ENCODE measurements at places on chromosomes 2 and 18.

GRCh38 chr2:151799886-151800292, 28.3 kb downstream of the ARL5A start:
- DNase-seq = no peak

DNA sequence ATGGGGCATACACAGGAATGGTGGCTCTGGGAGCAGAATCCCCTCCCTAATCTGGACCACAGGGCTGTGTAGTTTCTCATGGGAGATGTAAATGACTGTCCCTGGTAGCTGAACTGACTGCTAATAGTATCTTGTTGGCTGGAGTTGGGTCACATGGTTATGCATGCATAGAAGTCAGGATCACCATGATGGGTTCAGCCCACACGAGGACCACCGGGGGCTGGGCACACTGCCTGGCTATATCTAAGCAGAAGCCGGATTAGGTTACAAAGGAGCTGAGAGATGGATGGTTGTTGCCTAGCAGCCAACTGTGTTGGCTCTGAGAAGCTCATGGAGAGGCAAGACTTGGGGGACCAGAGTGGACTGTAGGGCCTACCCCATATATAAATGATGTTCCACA, 6.7 kb upstream of the MAP3K2 start:
- DNase-seq = no peak

DNA sequence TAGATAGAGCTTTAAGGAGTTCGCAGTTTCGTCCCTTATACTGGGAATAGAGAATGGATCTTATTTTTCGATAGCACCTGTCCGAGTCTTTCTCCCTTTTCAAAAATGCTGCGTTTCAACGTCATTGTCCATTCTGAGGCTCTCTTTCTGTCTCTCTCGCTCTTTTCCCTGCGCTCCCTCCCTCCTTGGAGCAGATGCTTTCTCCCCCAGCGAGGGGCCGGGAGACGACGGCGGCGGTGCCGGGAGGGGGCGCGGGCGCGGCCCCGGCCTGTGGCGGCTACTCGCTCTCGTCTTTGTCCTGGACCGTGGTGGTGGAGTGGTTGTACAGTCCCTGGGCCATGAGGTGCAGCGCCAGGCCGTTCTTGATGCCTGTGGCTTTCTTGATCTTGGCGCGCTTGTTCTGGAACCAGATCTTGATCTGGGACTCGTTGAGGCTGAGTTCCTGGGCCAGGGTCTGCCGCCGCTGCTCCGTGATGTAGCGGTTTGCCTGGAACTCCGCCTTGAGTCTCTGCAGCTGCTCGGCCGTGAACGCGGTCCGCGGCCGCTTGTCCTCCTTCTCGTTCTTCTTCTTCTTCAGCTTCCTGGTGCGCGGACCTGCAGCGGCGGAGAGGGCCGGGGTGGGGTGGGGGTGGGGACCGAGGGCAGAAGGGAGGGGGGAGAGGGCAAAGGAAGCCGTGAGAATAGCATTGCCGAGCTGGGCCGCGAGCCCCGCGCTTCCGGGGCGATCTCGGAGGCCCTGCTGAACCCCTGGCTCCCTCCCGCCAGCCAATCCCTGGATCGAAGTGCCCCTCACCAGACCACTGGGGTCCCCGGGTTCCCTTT, 4.6 kb downstream of the EN1 start:
- peak; percentile 29 for DNase-seq

- no peak for DNase-seq
Observed at GRCh38 chr2:42653908-42654445, 85.5 kb downstream of the MTA3 start.

GRCh38 chr2:144430722-144431391, 89.1 kb downstream of the ZEB2 start:
- DNase-seq = no peak

- DNase-seq = no peak
Observed at GRCh38 chr2:101467306-101467705, 7.6 kb downstream of the RFX8 start.

- no peak for DNase-seq
Observed at GRCh38 chr2:179340678-179341077, 76.0 kb upstream of the SESTD1 start.

DNA sequence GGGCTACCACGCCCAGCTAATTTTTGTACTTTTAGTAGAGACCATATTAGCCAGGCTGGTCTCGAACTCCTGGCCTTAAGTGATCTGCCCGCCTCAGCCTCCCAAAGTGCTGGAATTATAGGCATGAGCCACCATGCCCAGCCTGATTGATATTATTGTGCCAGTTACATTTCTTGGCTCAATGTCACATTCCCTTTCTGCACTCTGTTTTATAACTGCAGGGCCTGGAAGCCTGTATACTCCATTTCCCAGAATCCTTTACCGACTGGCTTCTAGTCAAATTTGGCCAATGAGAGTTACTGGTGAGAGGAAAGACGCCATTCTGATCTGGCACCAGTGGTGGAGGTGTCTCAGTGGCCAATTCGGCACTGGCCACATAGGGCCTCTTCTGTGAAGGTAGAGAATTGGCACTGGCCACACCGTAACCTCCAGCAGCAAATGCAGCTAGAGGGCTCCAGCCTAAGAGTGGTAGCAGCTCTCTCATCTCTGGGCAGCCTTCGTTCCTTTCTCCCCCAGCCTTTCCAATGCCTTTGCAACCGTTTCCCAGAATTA, 16.9 kb upstream of the CFAP36 start:
- DNase-seq = no peak

GRCh38 chr2:127091148-127091547, 15.8 kb downstream of the BIN1 start:
- DNase-seq = no peak

GRCh38 chr2:109091526-109091925, 37.5 kb upstream of the SH3RF3 start:
- peak; percentile 13 for DNase-seq

- DNase-seq = peak; percentile 47
Observed at GRCh38 chr2:44934983-44935728, 6.3 kb upstream of the SIX3 start.

GRCh38 chr2:11177871-11178690, 22.8 kb downstream of the SLC66A3 start:
- DNase-seq = no peak

GRCh38 chr2:11090187-11090586, 65.1 kb upstream of the SLC66A3 start:
- no peak for DNase-seq

DNA sequence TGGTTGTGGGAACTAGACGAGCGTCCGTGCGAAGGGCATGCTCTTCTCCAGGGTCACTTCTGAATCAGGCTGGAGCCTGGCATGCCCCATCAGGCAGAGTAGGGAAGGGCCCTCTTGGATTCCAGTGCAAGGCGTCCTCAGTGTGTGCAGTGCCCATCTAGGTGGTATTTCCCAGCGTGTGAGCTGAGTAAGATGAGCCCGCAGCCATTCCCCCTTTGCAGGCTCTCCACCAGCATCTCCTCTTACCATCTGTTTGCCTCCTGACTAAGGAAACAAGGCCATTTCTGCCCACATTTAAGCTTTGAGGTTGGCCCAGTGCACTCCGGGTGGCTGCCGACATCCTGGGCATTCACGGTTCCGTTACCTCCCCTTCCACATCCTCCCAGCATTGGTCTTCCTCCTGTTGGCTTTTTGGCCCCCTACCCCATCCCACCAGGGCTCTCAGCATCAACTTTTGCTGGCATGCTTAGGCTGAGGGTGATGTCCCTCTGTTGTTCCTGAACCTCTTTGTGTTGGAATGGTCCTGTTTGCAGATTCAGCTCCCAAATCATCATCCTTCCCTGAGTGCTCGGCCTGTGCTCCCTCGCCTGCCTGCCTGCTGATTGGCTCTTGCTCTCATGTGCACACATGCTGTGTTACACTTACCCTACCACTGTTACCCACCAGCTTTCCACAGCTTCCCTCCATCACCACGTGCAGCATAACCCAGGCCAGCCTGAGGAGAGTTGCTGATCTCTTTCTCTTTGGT, 11.8 kb downstream of the CEP68 start:
- no peak for DNase-seq

DNA sequence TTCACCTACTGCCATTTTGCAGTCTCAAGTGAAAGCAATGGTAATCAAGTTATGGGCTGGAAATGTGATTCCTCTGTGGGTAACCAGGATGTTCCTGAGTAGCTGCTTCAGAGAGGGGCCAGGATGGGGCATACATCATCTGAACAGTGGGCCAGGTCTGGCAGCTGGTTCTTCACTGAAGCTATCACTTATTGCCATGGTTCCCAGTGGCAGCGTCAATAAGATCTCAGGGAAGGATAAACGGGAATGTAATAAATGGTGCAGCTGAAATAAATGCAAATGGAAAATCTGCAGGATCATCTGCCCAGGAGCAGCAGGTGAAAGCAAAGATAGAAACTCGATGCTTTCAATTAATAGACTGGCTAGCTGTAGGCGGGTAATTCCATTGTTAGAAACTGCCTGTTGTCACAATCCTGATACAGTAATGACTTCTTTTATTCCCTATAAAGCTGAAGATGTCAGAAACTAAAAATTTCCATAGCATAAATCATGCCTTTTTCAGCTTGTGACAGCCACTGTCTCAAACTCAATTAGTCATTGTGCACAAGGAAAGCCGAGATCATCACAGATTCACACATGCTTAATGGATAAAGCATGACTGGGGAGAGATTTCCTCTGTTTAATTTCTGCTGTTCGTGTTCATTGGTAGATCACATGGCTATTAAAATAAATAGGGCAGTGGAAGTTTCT, 56.2 kb upstream of the CCDC85A start:
- no peak for DNase-seq

DNA sequence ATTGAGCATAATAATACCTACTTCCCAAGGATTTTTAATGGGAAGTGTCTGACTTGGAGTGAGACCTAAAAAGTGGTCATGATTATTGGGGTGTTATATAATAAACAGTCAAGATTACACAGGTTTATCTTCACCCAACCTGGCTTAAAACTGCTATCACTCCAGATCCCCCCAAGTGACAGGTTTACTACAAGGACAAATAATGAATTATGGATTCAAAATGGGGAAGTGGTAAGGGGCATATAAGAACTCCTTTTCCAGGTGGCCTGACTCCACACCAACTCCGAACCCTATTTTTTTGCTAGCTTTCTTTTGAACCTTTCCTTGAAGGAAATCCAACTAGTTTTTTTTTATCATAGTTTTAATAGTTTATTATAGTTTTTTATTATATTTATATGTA, 663.0 kb upstream of the FANCL start:
- no peak for DNase-seq

DNA sequence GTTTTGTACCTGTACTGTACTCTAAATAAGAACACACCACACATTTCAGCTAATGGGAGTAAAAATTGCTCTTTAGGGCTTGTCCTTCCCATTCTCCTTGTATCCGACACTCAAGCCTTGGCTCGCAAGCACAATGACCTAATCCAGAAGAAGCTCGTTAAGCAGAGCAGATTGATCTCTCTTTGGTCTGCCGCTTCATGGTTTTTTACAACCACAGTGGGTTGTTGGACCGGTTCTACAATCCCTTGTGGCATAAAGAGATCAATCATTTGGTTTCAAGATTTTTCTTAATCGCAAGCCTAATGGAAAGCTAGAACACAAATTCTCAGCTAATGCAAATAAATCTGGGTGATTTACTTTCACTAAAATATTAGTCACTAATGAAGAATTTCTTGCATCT, 662.1 kb downstream of the LRP1B start:
- no peak for DNase-seq

GRCh38 chr2:104412384-104412783, 441.5 kb upstream of the POU3F3 start:
- DNase-seq = peak; percentile 70

DNA sequence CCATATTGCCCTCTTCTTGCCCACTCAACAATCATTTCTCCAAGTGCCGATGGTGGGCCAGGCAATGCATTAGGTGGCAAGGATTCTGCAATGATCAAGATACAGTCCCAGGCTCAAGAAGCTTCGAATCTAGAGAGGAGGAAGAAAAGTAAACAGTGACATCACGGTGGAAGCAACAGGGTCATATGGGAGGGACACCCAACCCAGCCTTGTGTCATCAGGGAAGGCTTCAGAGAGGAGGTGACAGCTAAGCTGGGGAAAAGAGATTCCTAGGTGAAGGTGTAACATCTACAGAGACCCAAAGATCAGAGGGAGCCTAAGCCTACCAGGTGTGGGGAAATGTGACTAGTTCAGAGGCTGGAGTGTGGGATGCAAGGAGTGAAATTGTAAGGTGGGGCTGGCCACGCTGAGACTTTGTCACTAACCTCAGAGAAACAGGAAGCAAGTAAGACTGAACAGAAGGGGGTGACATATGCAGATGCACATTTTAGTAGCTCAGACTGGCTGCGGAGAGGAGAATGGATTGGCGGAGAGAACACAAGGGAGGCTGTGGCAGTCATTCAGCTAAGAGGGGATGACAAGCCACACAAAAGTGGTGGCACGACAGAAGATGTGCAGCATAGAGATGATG, 104.9 kb downstream of the ANKRD44 start:
- DNase-seq = no peak

DNA sequence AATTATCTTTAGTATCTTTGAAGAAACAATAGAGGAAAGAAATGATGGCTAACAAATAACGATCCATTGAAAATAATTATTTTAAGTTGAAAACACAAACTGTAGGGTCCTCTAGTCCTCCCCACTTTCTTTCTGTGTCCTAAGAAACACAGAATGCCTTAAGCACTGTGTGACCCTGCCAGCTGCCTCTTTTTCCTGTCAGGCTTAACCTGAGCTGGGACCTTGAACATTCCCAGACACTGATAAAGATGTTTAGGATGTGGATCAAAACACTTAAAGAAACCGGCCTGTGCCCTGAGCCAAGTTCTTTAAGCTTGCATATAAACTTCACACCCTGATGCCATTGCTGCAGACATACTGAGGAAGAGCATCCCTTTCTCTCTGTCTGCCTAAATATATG, 755.4 kb upstream of the VRK2 start:
- DNase-seq = no peak

DNA sequence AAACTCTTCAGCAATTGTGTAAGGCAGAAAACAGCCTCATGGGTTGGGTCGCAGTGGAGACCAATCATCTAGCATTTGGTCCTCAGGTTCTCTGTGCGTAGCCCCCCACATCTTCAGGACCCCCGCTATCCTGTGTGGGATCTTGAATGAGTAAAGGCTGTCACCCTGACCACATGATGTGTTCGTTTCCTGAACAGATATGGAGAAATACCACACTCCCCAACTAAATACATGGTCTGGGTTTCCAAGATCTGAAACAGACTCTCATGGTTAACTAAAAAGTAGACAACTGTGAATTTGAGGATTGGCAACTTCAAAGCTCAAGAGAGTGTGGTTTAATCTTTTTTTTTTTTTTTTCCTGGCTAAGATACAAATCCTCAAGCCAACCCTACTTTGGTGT, 23.2 kb downstream of the DOCK10 start:
- no peak for DNase-seq

DNA sequence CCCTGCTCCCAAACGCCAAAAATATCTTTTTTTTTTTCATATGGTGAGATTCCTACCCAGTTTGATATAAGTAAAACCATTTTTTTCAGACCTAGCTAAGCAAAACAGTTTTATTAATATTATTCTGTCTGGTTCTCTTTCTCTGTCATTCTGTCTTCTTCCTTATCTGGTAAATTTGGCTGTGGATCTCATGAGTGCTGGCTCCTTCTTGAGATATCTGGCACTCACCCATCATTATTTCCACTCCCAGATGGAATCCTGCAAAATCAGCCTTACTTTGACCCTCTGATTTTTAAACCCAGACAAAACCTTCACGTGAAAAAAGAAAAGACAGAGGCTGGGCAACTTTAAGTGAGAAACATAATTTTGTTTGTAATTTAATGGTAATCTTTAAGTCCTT, 373.6 kb downstream of the NYAP2 start:
- DNase-seq = no peak

- DNase-seq = no peak
Observed at GRCh38 chr2:126751477-126751876, 95.5 kb downstream of the GYPC start.

GRCh38 chr2:71892896-71893295, 254.8 kb downstream of the CYP26B1 start:
- DNase-seq = peak; percentile 3

Measured in Peyer's patch (tissue), 4 donors.